Stimulated activated CD8-positive, alpha-beta memory T cell treated with anti-CD3 and anti-CD28 coated beads, Interleukin-12 subunit alpha, Interleukin-12 subunit beta, amount 100 ng/mL, for 4 hours (primary cell): ENCODE measurements at places on chromosomes 7 and 10.

GRCh38 chr7:83546586-83546985 is 102.4 kb downstream of the SEMA3E start:
- no peak for DNase-seq

- no peak for DNase-seq
These were observed 156.4 kb downstream of the OAT start for GRCh38 chr10:124262234-124262865.

DNA sequence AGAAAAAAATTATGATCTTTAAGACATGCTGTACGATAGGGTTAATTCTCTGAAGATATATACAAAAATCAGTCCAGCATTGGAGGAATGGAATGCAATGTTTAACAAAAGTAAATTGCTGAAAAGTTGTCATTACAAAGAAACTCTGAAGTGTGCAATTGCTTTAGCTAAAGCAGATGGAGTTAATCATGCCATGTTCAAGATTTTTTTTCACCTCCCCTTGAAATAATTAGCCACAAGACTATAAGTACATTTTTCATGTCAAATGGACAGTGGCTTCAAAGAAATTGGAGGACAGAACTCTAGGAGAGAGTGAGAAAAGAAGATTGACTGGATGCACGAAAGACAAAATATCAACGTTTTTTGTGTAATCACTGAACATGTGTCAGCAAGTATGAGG is 63.1 kb upstream of the MEOX2 start:
- DNase-seq, result no peak

DNA sequence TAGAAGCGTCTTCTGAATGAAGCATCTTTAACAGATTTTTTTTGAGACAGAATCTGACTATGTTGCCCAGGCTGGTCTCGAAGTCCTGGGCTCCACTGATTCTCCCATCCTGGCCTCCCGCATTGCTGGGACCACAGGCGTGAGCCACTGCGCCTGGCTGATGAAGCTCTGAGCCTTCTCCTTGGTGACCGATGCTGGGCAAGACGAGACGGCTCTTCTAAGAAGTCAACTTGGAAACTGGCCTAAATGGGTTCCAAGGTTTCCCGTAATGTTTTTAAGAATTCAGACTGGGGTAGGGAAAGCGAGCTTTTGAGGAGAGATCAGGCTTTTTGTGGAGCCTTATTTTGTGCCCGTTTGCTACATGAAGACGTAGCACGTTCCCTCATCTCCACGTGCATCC is 224.5 kb downstream of the ZMYND11 start:
- no peak for DNase-seq

GRCh38 chr10:24821986-24822385 is 98.3 kb upstream of the ARHGAP21 start:
- no peak for DNase-seq

- no peak for DNase-seq
These were observed 32.1 kb upstream of the GNA12 start for GRCh38 chr7:2876031-2876731.

DNA sequence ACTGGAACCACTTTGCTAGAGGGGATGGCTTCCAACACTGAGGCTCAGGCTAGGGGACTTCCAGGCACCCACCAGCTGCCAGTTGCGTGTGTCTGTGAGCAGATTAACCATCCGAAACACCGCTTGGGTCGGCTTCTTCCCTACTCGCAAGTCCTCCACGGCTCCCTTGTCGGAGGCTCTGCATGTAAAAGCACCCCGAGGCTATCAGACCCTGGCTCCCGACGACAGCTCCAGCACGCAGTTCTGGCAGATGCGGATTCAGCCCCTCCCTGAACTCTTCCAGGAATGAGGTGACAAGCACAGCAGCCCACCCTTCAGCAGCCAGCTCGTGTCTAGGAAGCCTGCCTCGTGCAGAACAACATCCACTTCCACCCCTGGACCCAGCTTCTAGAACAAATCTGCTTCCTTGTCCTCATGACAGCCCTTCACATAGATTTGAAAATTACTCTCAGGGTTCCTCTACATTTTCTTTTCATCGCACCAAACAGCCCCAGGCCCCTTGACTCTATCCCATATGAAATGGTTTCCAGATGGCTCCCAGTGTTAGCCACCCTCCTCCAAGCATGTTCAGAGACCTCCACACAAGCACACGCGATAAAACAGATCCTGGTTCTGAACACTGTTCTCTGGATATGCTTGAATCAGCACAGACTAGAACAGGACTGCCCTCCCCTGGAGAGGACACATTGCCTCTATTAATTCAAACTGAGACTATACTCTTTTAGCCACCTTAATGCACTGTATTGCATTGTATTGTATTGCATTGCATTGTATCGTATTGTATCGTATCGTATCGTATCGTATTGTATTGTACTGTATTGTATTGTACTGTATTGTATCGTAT is 44.6 kb downstream of the SLIT1 start:
- DNase-seq, result no peak

GRCh38 chr7:1823376-1824150 is 153.5 kb downstream of the ELFN1 start:
- no peak for DNase-seq

GRCh38 chr7:148155000-148155399 is 435.6 kb upstream of the C7orf33 start:
- no peak for DNase-seq

- no peak for DNase-seq
These were observed 8.5 kb upstream of the PNLIPRP2 start for GRCh38 chr10:116612107-116612769.

DNA sequence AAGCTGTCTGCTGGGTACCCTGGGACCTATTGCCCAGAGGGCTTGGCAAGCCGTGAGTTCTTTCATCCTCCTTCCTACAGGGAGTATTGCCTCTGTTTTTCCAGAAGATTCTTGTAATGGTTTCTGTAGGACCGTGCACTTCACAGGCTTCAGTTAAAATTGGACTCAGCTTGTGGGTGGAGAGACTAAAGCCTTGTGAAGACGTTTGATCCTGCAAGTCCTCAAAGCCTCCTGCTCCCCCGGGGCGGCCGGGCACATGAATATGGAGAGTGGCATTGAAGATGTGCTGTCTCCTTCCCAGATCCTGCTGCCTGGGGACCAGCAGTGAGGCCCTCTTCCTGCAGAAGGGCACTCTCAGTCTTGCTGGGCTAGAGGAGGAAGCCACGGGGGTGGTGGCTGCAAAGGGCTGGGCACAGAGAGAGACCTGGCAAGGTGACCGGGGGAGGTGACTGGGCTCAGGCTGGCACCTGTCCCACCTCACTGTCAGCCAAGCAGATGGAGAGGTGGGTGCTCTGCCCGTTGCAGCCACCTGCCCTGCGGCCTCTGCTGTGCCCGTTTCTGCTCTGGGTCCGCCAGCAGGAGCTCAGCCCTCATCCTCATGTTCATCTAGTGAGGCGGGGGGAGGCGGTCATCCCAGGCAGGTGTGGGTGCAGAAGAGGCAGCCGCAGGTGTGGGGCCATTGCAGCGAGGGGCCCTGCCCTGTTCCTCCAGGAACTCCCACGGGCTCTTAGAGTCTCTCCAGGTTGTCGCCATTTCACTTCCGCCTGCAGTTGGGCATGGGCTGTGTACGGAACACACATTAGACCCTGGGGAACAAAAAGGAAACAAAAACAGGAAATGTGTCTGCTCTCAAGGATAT is 55.7 kb downstream of the TMEM209 start:
- no peak for DNase-seq

GRCh38 chr7:87345962-87346371 is 503 bp downstream of the CROT start:
- DNase-seq, result no peak

DNA sequence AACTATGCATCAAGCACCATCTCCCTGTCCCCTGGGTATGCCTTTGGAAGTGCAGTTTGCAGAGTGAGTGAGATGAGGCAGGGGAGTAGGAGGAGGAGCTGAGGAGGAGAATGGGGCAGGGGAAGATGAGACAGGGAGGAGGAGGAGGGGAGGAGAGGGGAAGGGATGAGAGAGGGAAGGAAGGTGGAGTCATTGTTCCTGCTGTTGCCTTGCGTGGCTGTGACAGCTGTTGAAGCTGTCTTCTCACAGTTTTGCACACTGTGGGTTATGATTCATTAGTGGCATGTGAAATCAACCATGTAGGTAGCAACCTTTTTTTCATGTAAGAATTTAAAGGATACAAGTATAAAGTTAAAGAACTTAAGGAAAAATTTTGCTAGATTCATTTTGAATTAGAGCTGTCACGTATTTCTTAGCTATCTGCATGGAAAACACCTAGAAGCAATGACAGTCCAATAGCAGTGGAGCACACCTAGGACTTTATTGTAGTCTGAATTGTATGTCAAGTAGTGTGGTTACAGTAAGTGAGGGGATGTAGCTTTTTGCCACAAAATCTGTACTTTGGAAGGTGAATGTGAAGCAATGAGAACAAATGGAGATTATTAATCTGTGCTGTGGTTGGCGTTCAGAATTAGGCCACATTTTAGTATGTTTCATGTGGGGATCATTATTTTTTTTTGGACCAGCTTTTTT is 21.7 kb downstream of the CCM2 start:
- DNase-seq, result no peak

- no peak for DNase-seq
These were observed 104.1 kb downstream of the LHPP start for GRCh38 chr10:124565565-124566221.

DNA sequence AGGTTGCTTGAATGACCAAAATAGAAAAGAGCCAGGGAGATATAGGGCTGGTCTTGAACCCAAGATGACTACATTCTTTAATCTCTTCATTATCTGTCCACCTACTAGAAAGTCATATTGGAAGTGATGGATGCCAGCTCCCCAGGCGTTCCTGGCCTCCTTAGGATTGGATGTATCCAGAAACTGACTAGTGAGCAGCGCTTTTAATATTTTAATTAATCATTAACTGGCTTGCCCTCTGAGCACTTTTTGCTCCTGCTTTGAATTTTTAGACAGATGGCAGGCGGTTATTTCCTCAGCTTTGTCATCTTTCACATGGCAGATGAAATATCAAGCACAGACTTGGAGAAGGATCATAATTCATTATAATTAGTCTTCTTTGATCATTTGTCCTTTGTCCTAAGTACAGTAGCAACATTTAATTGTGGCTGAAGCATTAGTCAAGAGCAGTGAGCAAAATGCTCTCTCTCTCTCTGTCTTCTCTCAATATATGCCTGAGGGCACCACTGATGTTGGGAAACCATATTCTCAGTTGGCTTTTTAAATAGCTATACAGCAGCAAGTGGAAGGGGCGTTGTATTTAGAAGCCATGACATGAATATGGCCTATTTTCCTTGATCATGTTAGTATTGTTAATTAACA is 588.0 kb downstream of the NRG3 start:
- DNase-seq, result no peak

DNA sequence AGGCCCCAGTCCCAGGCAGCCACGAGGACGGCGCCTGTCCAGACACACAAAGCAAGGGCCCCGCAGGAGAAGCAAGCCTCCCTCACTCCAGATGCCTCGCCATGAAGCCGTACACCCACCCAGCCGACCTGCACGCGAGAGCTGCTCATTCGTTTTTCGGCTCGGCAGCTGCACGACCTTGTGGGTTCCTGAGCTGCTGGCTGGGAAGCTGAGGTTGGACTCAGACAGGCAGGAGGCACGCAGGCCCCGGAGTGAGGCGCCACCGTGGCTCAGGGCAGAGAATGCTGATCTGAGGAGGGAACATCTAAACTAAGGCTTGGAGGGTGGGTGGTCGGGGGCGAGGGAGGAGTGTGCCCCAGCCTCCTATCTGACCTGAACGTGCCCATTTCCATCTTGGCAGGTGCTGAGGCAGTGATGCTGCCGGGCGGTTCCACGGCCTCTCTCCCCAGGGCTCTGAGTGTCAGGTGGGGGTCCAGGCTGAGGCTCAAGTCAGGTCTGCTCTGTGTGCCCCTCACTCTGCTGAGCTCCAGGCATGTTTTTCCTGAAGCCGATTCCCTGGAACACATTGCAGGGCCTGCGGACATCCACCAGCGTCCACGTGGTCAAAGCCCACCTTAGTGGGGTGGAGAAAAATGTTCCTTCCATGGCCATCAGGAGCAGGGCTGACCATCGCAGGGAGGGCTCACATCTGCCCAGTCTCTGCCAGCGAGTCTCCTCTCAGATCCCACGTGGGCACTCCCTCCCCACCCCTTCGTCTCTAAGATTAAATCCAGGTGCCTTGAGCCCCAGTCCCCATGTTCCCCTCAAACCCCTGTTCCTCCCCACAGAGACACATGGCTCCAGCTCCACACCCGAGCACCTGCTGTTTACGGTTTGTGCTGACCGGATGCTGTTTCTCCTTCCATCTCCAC is 28.1 kb upstream of the FAM20C start:
- no peak for DNase-seq

DNA sequence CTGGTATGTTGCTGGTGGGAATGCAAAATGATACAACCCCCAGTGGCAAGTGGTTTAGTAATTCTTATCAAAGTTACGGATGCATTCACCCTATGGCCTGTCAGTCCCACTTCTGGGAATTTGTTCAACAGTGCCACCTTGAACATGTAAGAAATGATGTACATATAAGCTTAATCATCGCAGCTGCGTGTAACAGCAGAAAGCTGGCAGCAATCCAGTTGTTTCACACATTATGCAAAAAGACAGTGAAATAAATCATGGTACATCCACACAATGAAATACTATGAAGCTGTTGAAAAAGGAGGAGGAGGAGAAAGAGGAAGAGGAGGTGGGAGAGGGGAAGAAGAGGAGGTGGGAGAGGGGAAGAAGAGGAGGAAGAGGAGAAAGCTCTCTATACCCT is 76.2 kb upstream of the MYL10 start:
- DNase-seq, result no peak
